ENCODE measurements at places on chromosomes 11 and 22.
A peak's percentile ranks its signal among the peaks of the same experiment; 100 is the strongest.

DNA sequence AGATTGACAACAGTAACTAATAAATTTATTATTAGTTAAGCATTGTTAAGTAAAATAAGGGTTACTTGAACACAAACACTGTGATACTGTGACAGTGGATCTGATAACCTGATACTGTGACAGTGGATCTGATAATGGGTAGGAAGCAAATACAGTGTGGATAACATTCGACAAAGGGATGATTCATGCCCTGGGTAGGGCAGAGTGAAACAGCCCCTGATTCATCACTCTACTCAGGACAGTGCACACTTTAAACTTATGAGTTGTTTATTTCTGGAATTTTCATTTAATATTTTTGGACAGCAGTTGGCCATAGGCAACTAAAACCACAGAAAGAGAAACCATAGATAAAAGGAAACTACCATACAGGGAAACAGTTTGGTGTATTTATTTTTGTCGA, 60.8 kb upstream of the CTSC start:
- peak; percentile 44 for DNase-seq

- DNase-seq = no peak
Measured at GRCh38 chr11:106121570-106122320, 44.3 kb downstream of the AASDHPPT start.

DNA sequence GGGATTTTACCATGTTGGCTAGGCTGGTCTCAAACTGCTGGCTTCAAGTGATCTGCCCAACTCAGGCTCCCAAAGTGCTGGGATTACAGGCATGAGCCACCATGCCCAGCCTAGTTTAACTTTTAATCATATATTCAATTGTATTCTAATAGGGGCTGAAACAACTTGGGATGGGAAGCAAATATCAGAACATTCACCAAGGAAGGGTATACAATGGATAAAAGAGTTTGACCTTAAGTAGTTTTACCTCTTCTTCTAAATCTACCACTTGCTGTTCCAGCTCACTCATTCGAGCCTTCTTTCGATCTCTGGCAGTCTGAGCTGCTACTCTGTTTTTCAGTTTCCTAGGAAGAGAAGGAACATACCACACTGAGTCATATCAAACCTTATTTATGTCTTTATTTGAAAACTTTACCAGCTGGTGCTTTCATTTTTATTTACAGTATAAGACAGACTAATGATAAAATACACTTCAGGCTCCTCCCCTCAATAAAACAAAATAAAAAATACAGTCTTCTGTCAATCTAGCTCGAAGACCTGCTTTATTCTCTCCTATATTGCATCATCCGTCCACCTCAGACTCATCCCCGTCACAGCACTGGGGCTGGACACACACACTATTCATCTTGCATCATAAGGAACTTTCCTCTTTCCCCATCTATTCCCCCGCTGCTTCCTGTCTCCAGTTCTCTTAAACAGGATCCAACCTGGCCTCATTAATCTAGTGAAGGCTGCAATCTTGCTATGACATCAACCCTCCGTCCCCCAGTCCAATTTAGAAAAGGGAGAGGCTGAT, 1.4 kb downstream of the XBP1 start:
- peak; percentile 86 for DNase-seq

GRCh38 chr22:31278626-31279326, 13.5 kb downstream of the PIK3IP1 start:
- no peak for DNase-seq

DNA sequence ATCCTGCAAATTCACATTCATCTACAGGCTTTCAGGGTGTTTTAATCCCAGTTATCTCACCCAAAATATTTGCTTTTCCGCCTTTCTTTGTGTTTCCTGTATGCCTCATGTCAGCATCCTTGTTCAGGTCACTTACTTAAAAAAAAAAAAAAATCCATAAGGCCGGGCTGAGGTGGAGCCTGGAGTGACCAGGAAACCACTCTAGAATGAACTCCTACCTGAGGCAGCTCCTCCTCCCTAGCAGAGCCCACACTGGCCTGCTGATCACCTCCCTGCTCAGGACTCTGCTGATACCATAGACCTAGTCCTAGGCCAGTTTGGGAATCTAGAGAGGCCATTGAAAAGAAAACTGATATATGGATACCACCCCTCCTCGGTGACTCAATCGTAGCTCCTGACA, 8.7 kb upstream of the DGAT2 start:
- DNase-seq = no peak

DNA sequence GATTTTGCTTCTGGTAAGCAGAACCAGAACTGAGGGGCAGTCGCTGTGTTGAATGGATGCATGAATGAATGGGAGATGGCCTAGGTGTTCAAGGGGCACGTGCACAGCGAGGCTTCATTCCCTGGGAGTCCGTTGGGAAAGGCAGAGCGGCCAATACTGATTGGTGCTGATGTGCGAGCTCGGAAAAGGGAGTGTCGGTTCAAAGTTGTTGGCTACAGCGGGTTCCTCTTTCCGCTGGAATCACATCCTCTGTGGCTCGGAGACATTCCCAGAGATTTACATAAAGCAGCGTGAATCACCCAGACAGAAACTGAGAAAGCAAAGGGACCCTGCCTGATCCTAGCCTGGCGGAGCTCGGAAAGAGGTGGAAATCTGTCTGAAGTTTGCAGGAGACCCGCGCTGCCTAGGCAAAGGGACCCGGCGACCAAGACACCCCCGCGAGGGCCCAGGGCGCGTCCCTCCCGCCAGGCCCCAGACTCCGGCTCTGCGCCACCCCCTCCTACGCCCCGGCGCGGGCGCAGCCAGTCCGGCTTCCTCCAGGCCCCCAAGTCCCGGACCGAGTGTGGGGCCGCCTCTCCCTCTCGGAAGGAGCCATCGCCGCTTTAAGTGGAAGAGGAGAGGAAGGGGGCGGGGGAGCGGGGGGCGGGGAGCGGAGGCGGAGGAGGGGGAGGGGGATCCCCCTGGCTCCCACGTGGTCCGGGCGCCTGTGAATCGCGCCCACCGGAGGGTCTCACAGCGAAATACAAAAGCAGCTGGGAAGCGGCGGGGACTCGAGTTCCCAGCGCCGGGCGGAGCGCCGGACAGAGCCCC, at the start of gene FJX1:
Gene FJX1, plus strand, starts transcription at position 774 of the 810 bp plus-strand sequence. CDS start 177 bp downstream, outside the sequence.
- DNase-seq = peak; percentile 92

DNA sequence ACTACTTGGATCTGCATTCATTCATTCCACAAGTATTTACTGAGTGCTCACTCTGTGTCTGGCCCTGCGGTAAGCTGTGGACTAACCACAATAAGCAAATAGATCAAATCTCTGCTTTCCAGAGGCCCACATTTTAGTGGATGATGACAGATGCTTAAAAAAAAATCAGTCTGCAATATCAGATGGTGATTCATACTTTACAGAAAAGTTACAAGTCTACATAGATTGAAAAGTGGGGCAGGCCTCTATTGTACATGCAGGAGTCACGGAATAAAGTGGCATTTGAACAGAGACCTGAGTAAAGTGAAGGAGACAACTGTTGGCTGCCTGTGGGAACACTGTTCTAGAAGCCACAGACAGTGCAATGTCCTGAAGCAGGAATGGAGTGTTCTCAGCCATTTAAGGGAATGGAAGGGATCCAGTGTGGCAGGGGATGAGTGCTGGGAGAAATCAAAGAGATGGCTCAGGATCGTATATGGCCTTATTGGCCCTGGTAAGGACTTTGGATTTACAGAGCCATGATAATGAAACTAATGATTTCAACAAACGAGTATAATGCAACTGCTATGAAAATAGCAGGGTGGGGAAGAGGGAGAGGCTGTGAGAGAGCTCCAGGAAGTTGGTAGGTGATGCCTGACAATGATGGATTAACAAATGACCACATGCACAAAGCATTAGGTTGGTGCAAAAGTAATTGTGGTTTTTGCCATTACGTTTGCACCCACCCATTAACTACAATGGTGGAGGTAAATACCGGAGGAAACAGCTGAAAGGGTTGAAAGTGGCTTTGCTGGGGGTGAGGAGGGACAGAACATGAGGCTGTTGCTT, 31.1 kb downstream of the TMEM45B start:
- peak; percentile 89 for DNase-seq

GRCh38 chr11:17556999-17557398, 9.9 kb downstream of the OTOG start:
- DNase-seq = no peak

DNA sequence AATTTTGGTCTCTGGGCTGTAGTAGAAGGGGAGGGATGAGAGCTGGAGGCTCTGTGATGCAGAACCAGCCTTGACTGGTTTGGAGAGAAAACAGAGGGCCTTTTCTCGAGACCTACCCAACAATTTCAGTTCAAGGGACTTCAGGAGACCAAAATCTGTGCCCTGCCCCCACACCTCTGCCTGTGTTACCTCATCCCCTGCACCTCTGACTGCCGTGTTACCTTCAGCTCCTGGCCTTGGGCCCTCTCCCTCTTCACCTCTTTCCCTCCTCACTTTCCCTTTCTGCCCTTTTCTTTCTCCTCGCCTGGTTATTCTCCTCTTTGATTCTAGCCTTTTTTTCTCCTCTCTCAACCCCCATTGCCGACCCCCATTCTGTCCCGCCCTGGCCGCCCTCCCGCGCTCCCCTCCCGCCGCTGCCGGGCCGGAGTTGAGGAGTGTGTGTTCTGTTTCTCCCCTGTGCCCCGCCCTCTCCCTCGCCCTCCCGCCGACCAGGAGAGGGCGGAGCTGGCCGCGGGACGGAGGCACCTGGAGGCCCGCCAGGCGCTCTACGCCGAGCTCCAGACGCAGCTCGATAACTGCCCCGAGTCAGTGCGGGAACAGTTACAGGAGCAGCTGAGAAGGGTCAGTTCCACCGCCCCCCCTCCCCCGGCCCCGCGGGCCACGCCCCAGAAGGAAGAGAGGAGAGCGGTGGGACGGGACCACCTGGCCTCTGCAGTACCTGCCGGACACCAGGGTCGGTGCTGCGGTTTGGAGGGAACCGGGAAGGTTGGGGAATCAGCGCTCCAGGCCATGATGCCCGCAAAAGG, 27.2 kb downstream of the PHLDB1 start:
- DNase-seq = peak; percentile 68

- DNase-seq = peak; percentile 43
Measured at GRCh38 chr11:69442012-69442806, 39.3 kb upstream of the LINC01488 start.

DNA sequence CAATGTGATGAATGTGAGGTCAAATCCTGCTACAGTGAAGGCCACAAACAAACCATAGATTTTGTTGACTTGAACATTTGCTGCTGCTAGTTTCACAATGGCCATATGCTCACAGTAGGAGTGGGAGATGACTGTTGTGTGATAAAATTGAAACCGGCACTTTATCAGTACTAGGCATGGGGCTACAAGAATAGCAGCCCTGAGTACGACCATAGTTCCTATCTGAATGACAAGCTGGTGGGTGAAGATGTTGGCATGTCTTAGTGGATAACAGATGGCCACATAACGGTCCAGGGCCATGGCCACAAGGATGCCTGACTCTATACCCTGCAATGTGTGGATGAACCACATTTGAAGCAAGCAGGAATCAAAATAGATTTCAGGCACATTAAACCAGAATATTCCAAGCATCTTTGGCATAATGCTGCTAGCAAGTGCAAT, 2.8 kb downstream of the OR52A1 start:
- no peak for DNase-seq

DNA sequence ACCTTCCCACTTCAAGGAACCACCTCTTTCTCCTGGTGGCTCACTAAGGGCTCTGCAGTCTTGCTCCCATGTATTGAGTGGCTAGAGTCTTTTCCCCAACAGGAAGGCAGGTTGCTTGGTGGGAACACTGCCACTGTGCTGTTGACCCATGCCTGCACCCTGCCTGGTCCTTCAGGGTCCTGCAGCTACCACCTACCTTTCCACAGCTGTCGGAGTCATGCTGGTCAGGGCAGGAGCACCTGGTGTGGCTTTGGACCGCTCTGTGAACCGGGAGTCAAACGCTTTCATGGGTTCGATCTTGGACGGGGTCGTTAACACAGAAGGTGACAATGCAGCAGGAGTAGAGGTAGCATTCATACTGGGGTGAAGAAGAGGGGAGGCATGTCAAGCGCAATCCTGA, 56.1 kb downstream of the HIRA start:
- DNase-seq = no peak

DNA sequence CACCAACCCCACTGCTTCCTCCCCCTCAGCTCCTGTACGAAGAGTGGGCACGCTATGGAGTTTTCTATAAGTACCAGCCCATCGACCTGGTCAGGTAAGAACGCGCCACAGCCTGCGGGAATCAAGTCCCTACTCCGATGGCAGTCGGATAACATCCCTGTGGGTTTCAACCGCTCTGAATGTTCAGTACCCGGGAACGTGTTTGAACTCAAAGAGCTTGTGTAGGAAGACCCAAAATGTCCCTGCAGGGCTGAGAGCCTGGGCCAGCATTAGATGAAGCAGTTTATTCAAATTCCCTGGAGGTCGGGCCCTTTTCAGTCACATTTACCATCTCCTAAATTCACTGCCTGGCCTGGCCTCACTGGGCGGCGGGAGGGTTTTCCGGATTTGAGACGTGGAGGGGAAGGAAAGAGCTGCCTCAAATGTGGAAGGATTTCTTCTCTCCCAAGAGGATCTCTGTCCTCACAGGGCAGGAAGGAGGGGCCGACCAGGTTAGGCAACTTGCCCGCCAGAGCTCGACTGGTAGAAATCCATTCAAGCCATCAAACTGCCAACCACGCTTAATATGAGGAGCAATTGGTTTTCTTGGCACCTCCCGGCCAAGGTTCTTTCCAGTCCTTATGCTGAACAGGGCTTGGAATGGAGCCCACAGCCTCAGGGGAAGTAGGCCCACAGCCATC, 46.3 kb downstream of the ANO1 start:
- no peak for DNase-seq

GRCh38 chr22:30187529-30188407, 58.8 kb downstream of the LIF start:
- no peak for DNase-seq

DNA sequence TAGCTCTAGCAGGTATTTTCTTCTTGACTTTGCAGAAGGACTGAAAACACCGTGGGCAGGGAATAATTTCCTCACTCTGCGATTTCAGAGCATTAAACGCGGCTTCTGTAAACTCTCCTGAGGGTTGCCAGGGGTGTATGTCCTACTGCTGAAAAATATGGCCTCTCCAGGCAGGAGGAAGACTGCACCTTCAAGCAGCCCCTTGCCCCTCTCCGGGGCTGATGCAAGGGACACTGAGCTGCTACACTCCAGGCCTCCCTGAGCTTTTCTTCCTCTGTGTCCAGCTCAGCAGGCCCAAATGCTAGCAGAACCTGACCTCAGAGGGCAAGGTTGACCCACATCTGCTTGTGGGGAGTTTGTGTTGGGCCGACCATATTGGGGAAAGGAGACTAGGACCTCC, 2.2 kb downstream of the CD6 start:
- no peak for DNase-seq

DNA sequence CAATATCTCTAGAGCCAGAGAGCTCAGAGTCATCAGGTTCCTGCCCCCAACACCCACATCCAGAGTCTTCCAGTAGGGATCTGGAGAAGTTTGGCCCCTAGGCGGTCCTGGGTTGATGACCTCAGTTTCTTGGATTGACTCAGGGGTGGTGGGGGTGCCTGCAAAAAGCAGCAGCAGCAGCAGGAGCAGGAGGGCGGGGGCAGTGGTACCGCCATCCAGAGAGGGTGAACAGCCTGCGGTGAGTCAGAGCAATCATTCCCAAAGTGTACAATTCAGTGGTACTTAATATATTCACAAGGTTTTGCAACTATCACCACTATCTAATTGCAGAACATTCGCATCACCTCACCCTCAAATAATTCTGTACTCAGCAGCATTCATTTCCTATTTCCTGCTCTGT, 9.9 kb upstream of the SEC14L3 start:
- peak; percentile 50 for DNase-seq

GRCh38 chr22:48452766-48453165, 1374.9 kb downstream of the BRD1 start:
- no peak for DNase-seq

- no peak for DNase-seq
Measured at GRCh38 chr11:128496692-128497060, 90.7 kb downstream of the ETS1 start.

GRCh38 chr11:77409046-77409445, 64.8 kb downstream of the PAK1 start:
- DNase-seq = no peak

GRCh38 chr11:73323464-73323863, 15.4 kb downstream of the ARHGEF17 start:
- peak; percentile 93 for DNase-seq

Data from GM03348 (cell line).